ENCODE measurements at places on chromosomes 5 and 9.
A peak's percentile ranks its signal among the peaks of the same experiment; 100 is the strongest.

DNA sequence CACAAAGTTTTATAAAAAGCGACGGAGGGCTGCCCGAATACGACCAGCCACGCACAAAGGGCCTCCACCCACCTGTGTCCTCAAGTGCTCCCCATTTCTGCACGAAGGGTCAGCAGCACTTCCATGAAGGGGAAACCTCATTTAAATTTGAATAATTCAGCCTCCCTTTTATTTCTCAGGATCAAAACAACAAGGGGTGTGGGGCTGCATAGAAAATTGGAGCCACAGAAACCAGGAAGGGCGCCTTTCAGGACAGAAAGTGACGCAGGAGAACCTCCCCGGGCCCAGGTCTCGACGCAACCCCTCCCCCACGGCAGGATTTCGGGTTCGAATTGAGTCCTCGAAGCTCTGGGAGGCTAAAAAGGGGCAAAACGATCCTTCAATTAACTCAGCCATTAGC lies 2.1 kb downstream of the NRARP start:
- peak; percentile 57 for DNase-seq

DNA sequence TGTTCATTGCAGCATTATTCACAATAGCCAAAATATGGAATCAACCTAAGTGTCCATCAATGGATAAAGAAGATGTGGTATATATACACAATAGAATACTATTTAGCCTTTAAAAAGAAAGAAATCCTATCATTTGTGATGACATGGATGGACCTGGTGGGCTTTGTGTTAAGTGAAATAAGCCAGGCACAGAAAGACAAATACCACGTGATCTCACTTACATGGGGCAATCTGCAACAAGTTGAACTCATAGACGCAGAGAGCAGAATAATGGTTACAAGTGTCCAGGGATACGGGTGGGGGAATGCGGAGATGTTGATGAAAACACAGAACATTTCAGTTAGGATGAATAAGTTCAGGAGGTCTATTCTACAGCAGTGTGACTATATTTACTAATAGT lies 66.4 kb upstream of the ALDH1B1 start:
- DNase-seq = no peak

DNA sequence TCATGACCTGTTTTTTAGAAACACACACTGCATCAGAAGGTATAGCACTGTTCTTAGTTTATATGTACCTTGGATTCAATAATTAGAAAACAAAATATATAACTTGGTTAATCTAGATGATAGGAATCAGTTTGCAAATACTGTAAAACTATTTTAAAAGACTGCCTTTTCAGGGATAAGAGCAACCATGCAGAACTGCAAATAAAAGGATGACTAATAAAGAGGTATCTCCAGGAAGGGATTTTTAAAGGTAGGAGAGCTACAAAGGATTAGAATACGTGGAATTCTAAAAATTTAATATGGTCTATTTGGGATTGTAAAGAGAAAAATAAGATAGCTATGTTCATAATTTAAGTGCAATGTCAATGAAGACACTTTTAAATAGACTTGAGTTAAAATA lies 9.4 kb downstream of the GABRA1 start:
- no peak for DNase-seq

DNA sequence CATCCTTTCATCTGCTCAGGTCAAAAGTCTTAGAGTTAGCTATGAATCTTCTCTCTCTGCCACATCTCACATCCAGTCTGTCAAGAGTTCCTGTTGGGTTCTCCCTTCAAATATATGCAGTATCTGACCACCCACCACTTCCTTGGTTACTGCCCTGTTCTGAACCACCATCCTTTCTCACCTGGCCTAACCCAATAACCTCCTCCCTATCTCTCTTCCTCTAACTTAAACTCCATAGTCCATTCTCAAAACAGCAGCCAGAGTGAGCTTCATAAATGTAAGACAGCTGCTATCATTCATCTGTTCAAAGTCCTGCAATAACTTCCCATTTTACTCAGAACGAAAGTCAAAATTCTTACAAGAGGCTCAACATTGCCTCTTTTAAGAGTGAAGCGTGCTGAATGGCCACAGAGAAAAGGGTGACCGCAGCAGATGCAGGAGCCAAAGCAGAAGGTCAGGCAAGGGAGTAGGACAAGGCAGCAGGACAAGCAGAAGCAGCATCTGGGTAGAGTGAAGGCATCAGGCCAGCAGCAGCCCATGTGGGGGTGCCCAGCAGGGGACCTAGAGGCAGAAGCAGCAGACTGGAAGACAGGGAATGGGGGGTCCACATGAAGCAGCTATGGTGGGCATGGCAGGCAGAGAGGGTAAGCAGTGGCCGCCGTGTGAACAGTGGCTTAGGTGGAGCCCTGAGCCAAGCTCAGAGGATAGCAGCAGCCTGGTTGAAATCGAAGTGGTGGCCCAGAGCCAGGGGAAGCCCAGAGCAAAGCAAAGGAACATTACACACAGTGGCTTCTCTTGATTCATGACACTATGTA lies 39.3 kb upstream of the CDC42SE2 start:
- peak; percentile 41 for DNase-seq

- no peak for DNase-seq
Observed at GRCh38 chr9:107375001-107375400, 91.9 kb downstream of the RAD23B start.

DNA sequence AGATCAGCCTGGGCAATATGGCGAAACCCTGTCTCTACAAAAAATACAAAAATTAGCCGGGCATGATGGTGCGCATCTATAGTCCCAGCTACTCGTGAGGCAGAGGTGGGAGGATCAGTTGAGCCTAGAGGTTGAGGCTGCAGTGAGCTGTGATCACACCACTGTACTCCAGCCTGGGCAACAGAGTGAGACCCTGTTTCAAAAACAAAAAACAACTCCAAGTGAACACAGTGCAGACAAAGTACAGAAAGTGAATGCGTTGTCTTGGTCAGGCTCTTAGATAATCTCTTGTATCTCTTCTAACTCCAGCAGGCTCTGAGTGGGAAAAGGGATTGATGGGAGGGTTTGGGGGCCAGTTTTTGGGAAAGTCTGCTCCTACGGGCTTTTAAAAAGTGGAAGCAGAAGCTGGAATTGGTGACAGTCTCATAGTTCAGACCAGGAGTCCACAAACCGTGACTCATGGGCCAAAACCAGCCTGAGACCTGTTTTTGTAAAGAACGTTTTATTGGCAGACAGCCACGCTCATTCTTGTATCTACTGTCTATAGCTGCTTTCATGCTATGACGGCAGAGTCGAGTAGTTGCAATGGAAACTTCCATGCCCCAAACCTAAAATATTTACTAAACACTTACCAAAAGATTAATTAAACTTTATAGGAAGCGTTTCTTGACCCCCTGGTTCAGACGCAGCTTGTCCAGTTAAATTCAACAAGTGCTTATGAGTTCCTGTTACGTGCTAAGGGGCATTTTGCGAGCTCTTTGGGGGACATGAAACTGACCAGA lies 32.9 kb downstream of the NDST1 start:
- no peak for DNase-seq

DNA sequence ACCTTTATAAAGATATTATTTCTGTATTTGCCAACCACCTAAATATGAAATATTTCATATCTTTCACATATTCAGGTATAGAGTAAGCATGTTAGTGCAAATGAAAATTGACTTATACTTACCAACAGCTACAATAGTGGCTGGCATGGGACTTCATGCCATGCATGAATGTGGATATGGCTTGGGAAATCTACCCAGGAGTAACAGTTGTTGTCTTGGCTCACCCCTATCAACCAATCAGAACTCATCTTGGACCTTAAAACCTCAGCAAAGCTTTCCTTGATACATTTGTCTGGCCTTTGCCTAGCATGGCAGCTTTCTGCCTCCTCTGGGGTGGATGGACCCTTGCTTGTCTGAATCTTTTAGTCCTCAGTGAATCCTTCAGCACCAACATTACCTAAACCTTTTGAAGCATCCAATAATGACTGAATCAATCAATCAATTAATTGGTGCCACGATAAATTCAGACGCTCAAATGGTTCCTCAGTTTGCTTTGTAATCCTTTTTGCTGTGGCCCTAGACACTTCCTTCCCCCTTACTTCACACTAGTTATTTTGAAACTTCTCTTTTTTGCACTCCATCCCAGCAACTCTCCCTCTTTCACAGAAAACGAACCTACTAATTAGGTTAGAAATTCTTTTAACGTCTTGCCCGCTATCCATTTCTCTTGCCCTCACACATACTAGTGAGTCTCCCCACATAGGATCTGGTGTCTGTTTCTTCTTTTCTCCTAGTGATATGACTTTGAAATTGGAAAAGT lies 132.3 kb upstream of the ZNF608 start:
- no peak for DNase-seq

GRCh38 chr5:38780316-38780715 lies 65.5 kb upstream of the OSMR start:
- DNase-seq = no peak

- no peak for DNase-seq
Observed at GRCh38 chr9:136012651-136013050, 51.5 kb upstream of the UBAC1 start.

GRCh38 chr5:14956423-14957046 lies 85.0 kb upstream of the ANKH start:
- no peak for DNase-seq

GRCh38 chr5:177319913-177320588 lies 8.4 kb upstream of the MXD3 start:
- DNase-seq = no peak

- no peak for DNase-seq
Observed at GRCh38 chr9:95266649-95267048, 50.9 kb downstream of the FANCC start.

GRCh38 chr5:36059571-36060419 lies 6.9 kb downstream of the UGT3A2 start:
- no peak for DNase-seq

DNA sequence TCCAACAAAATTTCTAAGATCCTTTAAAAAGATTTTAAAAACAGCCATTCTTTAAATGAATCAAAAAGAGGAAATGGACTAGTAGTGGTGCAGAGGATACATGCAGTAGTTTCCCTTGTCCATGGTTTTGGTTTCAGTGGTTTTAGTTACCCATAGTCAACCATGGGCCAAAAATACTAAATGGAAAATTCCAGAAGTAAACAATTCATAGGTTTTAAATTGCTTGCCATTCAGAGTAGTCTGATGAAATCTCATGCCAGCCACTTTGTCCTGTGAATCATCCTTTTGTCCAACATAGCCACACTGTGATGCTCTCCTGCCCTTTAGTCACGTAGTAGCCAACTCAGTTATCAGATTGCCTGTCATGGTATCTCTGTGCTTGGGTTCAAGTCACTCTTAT lies 286.1 kb downstream of the ANXA1 start:
- DNase-seq = no peak

- peak; percentile 53 for DNase-seq
Observed at GRCh38 chr5:84693256-84693655, 308.6 kb upstream of the EDIL3 start.

GRCh38 chr9:96064826-96065481 lies 189.5 kb downstream of the ERCC6L2 start:
- DNase-seq = no peak

- DNase-seq = no peak
Observed at GRCh38 chr5:67031692-67032091, 164.9 kb downstream of the CD180 start.

GRCh38 chr5:56433039-56433617 lies 200.0 kb upstream of the ANKRD55 start:
- DNase-seq = no peak

- DNase-seq = no peak
Observed at GRCh38 chr5:147061431-147061830, 173.4 kb upstream of the STK32A start.

- no peak for DNase-seq
Observed at GRCh38 chr5:153584960-153585359, 94.5 kb downstream of the GRIA1 start.

- DNase-seq = no peak
Observed at GRCh38 chr9:28190981-28191380, 617.7 kb upstream of the C9orf72 start.

GRCh38 chr9:2676466-2676865 lies 40.8 kb upstream of the KCNV2 start:
- no peak for DNase-seq

- no peak for DNase-seq
Observed at GRCh38 chr5:151231359-151231758, 7.5 kb upstream of the CCDC69 start.

GRCh38 chr9:32701321-32702022 lies 66.0 kb upstream of the TAF1L start:
- no peak for DNase-seq

GRCh38 chr5:138900281-138900965 lies 25.3 kb upstream of the LRRTM2 start:
- DNase-seq = no peak

- DNase-seq = no peak
Observed at GRCh38 chr9:129547063-129547462, 73.8 kb downstream of the C9orf50 start.

GRCh38 chr9:9612755-9613154 lies 1000.0 kb downstream of the PTPRD start:
- DNase-seq = no peak

GRCh38 chr9:19828576-19829109 lies 39.8 kb upstream of the SLC24A2 start:
- no peak for DNase-seq

DNA sequence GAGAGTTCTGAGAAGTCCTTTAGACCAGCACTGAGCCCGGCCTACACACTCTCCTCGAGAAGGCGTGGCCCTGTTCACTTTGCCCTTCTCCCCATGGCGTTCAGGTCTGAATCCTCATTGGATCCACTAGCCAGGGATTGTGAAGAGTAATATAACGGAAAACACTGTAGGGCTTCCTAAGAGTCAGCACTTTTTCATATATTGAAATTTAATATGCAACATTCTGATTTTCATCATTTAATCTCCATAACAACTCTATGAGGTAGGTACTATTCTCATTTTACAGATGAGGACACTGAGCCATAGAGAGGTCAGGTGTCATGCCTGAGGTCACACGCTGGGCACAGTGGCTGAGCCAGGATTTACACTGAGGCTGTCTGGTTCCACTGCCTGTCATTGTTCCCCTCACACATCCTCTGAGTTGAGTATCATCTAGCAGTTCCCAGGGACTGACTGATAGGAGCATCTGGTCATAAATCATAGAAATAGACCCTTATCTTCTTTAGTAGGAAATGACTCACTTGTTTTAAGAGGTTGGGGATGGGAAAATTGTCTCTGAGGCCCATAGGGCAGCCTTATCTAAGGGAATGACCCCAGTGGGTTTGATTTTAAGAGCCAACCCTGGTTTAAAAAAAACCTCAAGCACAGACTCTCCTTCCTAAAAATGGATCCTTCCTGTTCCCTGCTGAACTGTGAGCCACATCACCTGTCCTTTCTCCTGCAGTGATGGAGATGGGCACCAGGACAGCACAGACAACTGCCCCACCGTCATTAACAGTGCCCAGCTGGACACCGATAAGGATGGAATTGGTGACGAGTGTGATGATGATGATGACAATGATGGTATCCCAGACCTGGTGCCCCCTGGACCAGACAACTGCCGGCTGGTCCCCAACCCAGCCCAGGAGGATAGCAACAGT lies 41.2 kb downstream of the THBS4 start:
- DNase-seq = no peak

- DNase-seq = no peak
Observed at GRCh38 chr5:168317096-168317520, 25.7 kb downstream of the WWC1 start.

- DNase-seq = no peak
Observed at GRCh38 chr5:142529626-142530278, 156.1 kb downstream of the FGF1 start.

GRCh38 chr5:93311881-93312280 lies 269.1 kb downstream of the NR2F1-AS1 start:
- DNase-seq = no peak

- no peak for DNase-seq
Observed at GRCh38 chr5:73183481-73183891, 10.5 kb downstream of the TMEM174 start.
